ENCODE measurements at places on chromosomes 7 and 10. TPM values are rescaled to one million over a fixed set of nuclear protein-coding genes. Genes with fewer than 3 reads are reported as not detected.

The RPEL1 gene
- total RNA-seq = not detected

The TSPAN15 gene
- total RNA-seq = 5.5 TPM

The PLEKHS1 gene
- total RNA-seq = not detected

The SUV39H2 gene
- total RNA-seq = 9.8 TPM

The LRRC17 gene
- total RNA-seq = 229 TPM

The SERPINE1 gene
- total RNA-seq = 408 TPM

The C10orf90 gene
- total RNA-seq = 0.15 TPM

The PAX4 gene
- total RNA-seq = not detected

The MLXIPL gene
- not detected for total RNA-seq
